Fibroblast of lung (primary cell): ENCODE measurements at places on chromosomes 1 and 21.

DNA sequence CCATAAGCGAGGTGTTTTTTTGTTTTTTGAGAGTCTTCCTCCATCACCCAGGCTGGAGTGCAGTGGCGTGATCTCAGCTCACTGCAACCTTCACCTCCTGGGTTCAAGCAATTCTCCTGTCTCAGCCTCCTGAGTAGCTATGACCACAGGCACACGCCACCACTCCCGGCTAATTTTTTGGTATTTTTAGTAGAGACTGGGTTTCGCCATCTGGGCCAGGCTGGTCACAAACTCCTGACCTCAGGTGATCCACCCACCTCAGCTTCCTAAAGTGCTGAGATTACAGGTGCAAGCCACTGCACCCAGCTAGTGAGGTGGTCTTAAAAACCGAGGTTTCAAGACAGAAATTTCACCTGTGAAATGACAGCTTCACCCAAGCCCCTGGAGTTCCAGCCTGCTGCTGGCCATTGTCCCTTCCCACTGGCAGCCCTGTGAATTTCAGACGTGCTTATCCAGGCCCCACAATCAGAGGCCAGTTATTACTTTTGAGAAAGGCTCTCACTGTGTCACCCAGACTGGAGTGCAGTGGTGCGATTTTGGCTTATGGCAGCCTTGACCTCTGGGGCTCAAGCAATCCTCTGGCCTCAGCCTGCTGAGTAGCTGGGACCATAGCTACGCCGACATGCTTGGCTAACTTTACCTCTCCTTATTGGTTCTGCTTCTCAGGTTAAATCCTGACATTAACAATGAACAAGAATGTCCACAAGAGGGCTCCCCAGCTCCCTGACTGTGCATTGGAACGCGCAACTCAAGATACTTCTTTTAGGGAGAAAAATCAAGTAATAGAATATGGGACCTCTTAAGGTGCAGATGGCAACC is 19.4 kb downstream of the ENO1 start:
- peak; percentile 78 for DNase-seq

DNA sequence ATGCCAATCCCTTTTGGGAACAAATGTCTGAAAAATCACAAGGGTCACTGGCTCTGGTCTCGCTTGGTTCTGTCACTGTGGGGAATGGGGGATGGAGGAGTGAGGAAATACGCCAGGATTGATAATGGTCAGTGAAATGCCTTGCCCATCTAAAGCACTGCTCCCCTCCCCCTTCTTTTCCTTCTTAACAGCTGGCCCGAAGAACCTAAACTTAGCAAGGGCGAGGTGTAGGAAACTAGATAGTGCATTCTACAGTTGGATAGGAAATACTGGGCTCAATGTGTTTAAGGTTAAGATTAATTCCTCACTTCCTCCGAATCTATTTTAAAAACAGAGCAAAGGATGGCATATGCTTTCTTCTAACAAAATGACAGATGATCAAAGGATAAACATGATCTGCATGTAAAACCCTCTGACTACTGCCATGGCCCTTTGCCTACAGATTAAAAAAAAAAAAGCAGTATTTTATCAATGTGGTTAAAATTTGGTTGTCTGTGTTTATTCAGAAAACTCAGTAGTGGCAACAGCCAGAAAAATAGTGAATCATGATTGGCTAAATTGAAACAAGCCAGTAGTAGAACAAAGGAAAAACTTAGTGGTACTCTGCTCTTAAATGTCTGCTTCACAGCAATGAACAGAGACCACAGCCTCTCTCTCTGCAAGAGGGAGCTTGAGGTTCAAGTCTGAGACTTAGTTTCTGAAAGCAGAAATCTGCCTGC is 86.1 kb upstream of the VAV3 start:
- DNase-seq: no peak

- peak; percentile 47 for DNase-seq
Measured at GRCh38 chr1:151594143-151594625, 17.7 kb upstream of the SNX27 start.

DNA sequence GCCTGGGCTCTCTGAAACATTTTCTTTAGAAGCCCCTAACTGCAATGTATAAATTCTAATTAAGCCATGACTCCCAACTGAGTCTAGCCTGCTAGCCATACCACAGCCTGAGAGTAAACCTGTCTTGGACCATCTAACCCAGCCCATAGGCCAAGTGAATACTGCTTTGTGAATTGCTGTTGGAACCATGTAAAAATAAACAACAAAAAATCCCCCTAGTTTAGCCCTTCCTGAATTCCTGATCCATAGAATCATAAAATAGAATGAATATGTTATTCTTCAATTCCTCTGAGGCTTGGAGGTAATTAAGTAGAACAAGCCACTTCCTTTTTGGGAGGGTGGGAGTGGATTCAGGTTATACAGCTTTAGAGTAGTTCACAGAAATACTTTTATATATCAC is 1496.4 kb downstream of the MRPL39 start:
- no peak for DNase-seq

GRCh38 chr1:161200992-161201835 is 953 bp upstream of the NDUFS2 start:
- peak; percentile 89 for DNase-seq

GRCh38 chr1:171061425-171062143 is 29.1 kb upstream of the FMO3 start:
- DNase-seq: no peak

- DNase-seq: no peak
Measured at GRCh38 chr1:184387069-184387475, 243 bp downstream of the C1orf21 start.

DNA sequence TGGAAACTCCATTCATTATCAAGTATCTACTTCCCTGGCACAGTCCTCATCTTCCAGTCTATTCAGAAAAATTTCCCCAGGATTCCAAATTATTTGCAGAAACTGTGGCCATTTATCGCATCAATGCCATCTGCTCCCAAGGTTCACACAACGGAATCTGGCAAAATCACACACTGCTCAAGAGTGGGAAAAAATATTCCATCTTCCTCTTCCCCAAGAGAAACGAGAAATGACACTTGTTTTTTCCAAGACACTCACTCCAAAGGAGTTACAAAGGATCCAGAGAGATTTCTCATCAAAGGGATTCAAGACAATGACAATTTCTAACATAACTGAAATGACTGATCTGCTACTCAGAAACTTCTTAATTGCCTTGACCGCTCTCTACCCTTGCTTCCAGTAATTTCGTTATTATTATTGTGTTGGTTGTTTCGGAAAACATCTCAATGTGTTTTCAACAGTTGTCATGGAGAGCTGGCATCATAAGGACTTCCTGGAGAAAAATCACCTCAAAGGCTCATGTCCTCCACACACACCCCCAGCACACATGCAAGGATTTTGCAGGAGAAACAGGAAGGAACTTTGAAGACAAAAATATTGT is 128.0 kb downstream of the PSMG1 start:
- DNase-seq: no peak

GRCh38 chr1:231724876-231725647 is 98.5 kb downstream of the DISC1 start:
- peak; percentile 50 for DNase-seq

DNA sequence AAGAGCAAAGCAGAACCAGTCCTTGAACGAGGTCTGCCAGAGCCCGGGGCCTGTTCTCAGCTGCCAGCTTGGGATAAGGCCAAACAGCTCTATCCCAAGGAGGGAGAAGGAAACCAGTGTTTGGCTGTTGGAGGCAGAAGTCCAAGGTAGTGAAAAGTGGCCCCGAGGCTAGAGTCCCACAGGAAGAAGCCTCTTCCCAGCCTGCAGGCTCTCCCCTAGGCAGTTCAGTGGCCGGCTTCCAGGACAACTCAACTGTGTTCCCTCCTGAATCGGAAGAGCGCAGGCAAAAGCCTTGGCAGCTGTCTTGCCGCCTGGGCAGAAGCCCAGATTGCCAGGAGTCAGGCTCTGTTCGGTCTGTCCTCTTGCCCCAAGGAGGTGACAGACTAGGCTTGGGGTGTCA is 19.3 kb downstream of the QSOX1 start:
- DNase-seq: peak; percentile 74

DNA sequence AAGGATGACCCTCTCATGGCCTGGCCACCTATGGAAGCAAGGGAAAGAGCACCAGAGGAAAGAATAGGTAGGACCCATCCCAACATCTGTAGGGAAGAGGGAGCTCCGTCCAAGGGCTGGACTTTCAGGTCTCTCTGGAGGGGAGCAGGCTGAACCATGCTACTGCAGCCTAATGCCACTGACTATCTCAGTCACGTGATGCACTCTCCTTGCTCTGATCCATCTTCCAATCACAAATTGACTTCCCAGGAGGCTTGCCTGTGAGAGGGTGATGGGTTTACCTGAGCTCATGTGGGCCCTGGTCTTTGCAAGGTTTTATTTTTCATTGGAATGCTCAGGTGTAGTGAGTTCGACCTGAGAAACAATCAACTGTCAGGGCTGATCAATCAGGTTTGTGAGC is 128.8 kb downstream of the CACNA1E start:
- no peak for DNase-seq

- no peak for DNase-seq
Measured at GRCh38 chr1:243638186-243638585, 211.9 kb downstream of the AKT3 start.

DNA sequence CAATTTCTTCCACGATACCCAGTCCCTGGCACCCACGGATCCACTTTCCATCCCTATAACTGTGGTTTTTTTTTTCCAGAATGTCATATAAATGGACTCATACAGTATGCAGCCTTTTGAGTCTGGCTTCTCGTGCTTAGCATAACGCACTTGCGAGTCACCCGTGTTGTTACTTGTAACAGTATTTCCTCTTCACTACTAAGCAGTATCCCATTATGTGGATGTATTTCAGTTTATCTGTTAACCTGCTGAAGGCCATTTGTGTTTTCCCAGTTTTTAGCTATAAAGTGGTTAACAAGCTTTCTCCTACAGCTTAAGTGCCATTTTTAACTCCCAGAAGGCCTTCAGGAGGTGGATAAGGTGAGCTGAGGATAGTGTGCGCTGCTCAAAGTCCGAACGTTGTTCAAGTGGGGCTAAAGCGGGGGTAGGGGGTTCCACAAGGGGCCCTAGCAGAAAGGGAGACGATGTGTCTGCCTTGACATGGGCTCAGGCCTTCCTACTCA is 829 bp downstream of the ADAR start:
- DNase-seq: peak; percentile 52

- no peak for DNase-seq
Measured at GRCh38 chr1:114341299-114341698, 169.7 kb downstream of the TRIM33 start.

GRCh38 chr1:172640111-172640510 is 18.8 kb upstream of the FASLG start:
- peak; percentile 72 for DNase-seq
